HCEC 1CT (cell line): ENCODE measurements at places on chromosomes 6 and 20.

- no peak for DNase-seq
Observed at GRCh38 chr20:5001174-5002076, at the start of gene SLC23A2. Gene SLC23A2 (minus strand): TSS chr20:5001510. CDS start chr20:4932562, 68,948 bp downstream.

- DNase-seq, result no peak
Observed at GRCh38 chr6:167735951-167736288, 90.8 kb upstream of the AFDN start.

DNA sequence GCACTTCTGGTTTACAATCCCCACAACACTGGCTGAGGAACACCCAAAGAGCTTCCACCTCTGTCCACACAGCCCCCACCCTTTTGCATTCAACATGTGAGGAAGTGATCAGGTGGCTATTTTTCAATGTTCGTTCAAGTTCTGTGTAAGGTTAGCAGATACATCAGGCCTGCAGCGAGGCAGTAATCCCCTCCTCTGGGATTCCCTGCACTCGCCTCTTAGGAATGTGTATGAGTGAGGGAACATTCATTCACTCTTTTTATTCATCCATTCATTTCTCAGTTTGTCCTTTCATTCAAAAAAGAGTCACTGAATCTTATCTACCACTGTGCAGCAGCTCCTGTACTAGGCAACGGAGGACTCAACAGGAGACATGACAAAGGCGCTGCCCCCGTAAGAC, 236.4 kb upstream of the PRDM1 start:
- DNase-seq, result peak; percentile 13

- DNase-seq, result peak; percentile 97
Observed at GRCh38 chr6:43120944-43121913, 45.1 kb downstream of the PTK7 start.

- no peak for DNase-seq
Observed at GRCh38 chr20:58899512-58899911, 47.0 kb downstream of the GNAS start.

- DNase-seq, result no peak
Observed at GRCh38 chr6:11538052-11538818, 686 bp downstream of the TMEM170B start.

GRCh38 chr20:41274152-41274551, 43.4 kb downstream of the ZHX3 start:
- DNase-seq, result no peak

- DNase-seq, result no peak
Observed at GRCh38 chr6:16092990-16093389, 35.9 kb upstream of the MYLIP start.

- no peak for DNase-seq
Observed at GRCh38 chr6:121682666-121683065, 247.2 kb downstream of the GJA1 start.

DNA sequence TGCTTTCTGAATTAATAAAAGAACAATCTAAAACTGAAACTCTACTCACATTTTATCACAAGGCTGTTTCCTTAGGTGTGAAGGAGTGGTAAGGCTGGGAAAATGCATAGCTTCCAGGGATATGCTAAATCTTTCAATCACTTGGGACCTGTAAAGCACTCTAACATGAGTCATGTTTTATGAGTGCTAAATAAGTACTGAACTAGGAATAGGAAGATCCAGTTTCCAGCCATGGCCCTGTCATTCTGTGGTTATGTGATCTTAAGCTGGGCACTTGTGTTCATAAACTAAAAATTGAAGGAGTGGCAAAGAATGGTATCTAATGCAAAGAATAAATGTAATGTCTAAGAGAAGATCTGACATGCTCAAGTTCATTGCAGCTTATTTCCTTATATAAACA, 6.1 kb upstream of the TMEM200A start:
- peak; percentile 16 for DNase-seq

- DNase-seq, result no peak
Observed at GRCh38 chr6:166253281-166253681, 54.9 kb downstream of the PRR18 start.

- no peak for DNase-seq
Observed at GRCh38 chr6:33723371-33724085, 12.0 kb upstream of the UQCC2 start.

- no peak for DNase-seq
Observed at GRCh38 chr20:25251558-25251957, 3.7 kb downstream of the PYGB start.

DNA sequence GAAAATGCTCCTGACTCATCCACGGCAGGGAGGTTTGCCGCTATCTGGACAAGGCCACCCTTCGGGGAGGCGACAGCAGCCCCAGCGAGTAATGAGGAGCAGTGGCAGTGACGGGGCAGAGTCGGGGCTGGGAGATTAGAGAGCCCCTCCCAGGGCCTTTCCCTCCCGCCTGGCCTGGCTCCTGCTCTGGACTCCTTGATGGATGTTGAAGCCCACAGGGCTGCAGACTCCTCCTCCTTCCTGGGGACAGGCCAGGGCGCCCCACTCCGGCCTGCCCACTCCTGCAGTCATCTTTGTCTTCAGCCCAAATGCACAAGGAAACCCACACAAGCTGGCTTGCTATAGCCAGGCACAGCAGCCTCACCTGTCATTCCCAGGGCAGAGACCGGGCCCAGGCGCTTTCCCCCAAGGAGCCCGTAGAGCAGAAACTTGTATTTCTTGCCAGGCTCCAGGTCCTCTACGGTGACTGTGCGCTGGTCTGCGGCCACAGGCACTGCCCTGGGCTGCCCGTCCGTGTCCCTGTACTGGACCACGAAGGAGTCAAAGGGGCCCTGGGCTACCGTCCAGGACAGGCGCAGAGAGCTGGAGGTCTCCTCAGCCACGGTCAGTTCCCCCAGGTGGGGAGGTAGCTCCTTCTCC, 7.7 kb downstream of the CYP21A2 start:
- no peak for DNase-seq

GRCh38 chr20:454951-455350, 7.4 kb downstream of the TBC1D20 start:
- DNase-seq, result no peak

DNA sequence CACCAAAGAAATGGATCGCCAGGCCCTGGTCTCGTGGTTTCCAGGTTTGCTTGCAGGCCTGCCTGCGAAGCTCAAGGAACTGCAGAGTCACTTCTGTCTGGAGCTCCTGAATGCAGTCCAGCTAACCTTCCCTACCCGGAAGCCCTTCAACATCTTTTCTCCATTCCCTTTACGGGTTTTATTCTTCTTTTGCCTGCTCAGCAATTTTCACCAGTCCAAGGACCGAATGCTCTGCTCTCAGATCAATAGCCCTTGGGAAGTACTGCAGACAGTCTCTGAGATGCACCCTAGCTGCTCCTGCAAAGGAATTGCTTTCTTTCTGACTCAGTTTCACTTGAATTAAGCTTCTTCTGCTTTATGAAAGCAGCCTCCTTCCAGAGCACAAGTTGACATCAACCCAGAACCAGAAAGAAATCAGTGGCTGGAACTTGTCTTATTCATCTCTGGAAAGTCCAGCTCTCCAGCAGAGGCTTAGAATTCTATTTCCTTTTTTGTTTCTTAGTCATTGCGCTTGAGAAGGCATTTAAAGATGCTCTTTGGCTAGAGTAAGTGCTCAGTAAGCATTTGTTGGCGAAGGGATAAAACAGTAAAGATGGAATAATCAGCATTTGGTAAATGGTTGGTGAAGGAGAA, 18.7 kb upstream of the YWHAB start:
- DNase-seq, result no peak

DNA sequence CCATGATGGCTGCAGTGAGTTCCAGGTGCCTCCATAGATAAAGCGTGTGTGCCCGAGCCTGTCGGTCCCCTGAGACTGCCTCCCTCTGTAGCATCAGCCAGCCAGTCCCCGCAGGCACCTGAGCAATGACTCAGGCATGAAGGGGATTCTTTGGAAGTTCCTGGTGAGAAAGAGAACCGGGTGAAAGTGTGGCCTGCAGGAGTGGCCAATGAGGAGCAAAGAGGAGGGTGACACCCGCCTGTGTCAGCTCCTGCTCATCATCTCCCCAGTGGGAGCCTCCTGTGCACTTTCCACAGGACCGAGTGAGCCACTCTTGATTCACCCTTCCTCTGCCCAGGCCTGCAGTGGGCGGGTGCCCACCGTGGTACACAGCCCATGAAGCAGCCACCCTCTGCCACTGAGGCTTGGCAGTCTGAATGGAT, 71.2 kb upstream of the PTPN1 start:
- DNase-seq, result peak; percentile 91

DNA sequence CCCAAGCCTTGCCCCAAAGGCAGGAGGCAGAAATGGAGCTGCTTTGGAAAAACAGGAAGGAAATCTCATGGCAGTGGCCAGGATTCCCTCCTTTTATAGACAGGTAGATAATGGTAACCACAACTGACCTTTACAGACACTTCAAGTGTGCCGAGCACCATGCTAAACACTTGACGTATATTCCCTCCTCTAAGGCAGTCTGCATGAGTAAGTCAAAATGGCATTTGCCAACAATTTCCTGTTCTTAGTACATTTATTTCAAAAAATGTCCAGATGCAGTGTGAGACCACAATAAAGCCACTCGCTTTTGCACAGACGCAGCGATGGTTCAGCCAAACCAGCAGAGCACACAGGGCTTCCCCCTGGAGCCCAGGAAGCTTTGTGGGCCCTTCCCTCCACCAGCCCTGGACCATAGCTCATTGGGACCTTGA, 16.5 kb upstream of the GPR6 start:
- DNase-seq, result peak; percentile 11
